ENCODE measurements at places on chromosomes 6 and 20.

- ATAC-seq = no peak
These were observed at the start of gene CALHM6 for GRCh38 chr6:116461331-116461931. TSS of gene CALHM6 (plus strand) at chr6:116461375. CDS start at chr6:116461930, 555 bp downstream.

- no peak for ATAC-seq
These were observed 71.3 kb downstream of the MANEA start for GRCh38 chr6:95648636-95649035.

DNA sequence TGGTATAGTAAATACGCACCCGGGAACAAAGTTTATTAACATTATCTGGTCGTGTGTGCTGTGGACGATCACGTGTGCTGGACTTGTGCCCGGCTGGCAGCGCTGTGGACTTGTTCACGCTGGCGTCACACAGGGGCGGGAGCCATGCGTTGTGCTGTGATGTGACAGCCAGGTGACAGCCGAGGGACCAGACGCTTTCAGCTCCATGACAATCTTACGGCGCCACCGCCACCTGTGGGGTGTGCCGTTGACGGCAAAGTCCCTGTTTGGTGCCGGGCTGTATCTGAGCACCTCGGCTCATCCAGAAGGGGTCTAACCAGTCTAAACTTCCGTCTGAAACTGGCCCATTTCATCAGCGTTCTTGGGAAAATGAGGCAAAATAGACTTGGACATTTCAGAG lies 25.2 kb downstream of the DLL1 start:
- no peak for ATAC-seq

GRCh38 chr6:45927421-45928320 lies 88.0 kb downstream of the CLIC5 start:
- ATAC-seq = no peak

DNA sequence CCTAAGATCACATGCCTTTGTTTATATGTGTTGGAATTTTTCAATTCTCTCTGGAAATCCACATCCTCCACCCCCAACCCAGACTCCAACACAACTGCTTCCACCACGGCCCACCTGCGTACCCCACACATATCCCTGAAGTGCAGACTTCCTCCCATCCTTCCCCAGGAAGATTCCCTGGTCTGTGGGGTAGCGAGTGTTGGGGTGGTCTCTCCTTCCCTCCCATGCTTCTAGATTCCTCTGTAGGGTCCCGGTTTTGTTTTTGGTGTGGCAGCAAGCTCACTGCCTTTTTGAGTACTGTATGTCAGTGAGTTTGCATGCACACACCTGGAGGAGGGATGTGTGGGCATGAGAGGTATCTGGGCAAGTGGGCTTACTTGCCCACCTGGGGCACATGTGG lies 127.6 kb downstream of the MRPL14 start:
- no peak for ATAC-seq

GRCh38 chr6:131042664-131043063 lies 20.4 kb downstream of the EPB41L2 start:
- no peak for ATAC-seq

Measured in activated CD4-positive, CD25-positive, alpha-beta regulatory T cell treated with anti-CD3 and anti-CD28 coated beads, Interleukin-2, amount 50 U/mL, for 24 hours (primary cell).